ENCODE measurements at places on chromosomes 3 and 15. TPM values are rescaled to one million over a fixed set of nuclear protein-coding genes. Genes with fewer than 3 reads are reported as not detected.

GRCh38 chr15:81113204-81113657 lies 20.8 kb upstream of the CFAP161 start:
- no peak for DNase-seq

- DNase-seq = no peak
These were observed 200.9 kb upstream of the ZPLD1 start for GRCh38 chr3:102233881-102234280.

DNA sequence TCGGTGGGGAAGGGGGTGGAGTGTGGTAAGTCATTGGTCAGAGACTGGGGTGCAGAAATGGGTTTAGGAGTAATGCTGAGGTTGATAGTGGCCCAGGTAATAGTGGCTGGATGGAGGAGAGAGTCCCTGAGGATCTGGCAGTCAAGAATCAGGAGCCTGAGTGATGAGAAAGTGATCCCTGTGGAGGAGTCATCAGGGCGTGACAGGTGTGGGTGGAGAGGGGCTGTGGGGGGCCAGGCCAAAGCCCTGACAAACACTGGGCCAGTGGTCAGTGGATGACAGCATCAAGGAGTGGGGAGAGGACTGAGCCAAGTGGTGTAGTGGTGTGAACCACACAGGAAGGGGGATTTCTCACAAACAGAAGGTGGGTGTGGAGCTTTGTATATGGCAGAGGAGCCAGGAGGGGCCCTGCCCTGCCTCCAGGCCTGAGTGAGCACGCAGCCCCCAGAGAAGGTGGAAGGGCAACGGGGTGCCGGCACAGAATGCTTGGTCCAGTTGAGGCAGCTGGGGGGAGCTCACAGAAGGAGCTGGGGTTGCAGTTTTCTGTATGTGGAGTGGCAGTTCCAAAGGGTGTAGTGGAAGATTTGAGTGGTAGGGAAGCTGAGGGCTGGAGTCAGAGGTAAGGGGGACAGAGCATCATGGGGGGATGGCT lies 77.1 kb downstream of the SPSB4 start:
- no peak for DNase-seq

DNA sequence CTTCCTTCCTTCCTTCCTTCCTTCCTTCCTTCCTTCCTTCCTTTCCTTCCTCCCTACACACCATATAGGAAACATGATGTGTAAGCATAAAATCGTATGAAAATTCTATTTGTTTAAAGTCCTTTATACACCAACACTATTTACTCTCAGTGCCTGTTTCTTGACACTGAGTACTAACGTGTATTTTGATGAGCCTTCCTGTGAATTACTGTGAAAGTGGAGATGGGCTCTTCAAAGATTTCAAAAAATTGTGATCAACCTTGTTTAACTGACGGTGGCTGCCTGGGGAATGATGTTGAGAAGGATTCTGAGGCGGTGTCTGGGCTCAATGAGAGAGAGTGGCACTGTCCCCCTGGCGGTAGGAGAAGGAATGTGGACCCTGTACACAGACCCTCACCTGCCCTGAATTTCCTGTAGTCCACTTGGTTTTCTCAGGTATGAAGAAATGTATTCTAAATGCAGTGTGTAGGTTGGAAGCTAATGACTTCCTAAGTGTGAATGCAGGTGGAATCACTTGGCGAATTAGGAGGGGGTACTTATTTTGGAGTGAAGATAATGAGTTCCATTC lies 237.9 kb downstream of the GAP43 start:
- no peak for DNase-seq

DNA sequence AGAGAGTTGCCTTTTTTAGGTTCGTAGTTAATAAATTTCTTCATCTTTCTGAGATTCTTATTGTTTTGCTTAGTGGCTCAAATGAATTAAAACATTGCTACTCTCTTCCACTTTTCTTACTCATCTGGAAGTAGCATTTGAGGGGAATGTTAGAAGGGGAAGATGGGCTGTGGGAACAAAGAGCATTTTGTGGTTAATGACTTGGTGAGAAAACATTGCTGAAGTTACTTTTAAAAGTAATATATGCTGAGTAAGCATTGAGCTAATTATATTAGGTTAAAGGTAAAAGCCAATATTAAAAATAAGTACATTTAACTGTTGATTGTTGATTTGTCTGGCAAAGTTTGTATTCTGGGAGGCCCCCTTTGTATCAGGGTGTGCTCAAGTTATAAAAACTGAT lies 5.7 kb downstream of the MORF4L1 start:
- no peak for DNase-seq

- DNase-seq = no peak
These were observed 87.0 kb downstream of the ANP32A start for GRCh38 chr15:68733666-68734065.

AHSG gene
- polyA plus RNA-seq = 0.26 TPM

OIP5 gene
- polyA plus RNA-seq = 15.7 TPM

- no peak for DNase-seq
These were observed 207.9 kb downstream of the LPP start for GRCh38 chr3:188361888-188362287.

GRCh38 chr3:55474213-55474632 lies 12.9 kb downstream of the WNT5A start:
- no peak for DNase-seq

DNA sequence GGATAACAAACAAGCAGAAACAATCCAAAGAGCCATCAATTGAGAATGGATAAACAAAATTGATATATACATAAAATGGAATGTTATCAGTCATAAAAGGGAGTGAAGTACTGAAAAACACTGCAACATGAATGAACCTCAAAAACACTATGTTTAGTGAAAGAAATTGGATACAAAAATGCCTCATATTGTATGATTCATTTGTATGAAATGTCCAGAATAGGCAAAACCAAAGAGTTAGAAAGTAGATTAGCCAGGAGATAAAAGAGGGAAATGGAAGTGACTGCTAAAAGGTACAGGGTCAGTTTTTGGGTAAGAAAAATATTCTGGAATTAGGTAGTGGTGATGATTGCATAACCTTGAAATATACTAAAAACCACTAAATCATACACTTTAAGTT lies 9.8 kb upstream of the SLC25A36 start:
- DNase-seq = peak; percentile 26

GRCh38 chr15:94383706-94384105 lies 152.3 kb downstream of the MCTP2 start:
- DNase-seq = peak; percentile 16

MESP1 gene
- polyA plus RNA-seq = 0.47 TPM

ZWILCH gene
- polyA plus RNA-seq = 14.5 TPM

ARHGEF26 gene
- 1.4 TPM for polyA plus RNA-seq

SH2D7 gene
- polyA plus RNA-seq = not detected

DNA sequence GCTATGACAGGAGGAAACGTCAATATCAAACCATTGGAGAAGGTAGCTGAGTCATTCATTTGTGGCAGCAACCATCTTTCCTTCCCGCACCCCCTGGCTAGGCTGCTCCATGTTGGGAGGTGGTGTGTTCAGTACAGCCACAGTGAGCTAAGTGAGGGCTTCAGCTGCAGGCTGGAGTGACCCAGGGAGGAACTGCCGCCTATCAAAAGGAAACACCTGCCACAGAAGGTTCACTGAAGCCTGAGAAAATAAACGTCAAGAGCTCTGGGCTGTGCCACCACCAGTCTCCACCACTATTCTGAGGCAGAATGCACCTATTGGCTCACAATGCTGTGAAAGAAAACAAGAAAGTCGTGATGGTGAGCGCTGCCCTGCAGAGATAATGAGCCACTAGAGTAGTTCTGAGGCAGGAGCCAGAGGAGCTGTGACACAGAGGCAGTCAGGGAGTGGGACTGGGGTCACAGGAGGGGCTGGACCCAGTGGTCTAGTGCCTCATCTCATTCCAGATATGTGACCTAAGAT lies 34.8 kb upstream of the CD47 start:
- DNase-seq = no peak

- DNase-seq = no peak
These were observed 29.7 kb downstream of the ATP6V1A start for GRCh38 chr3:113776564-113776963.

LYZL4 gene
- not detected for polyA plus RNA-seq

VPS33B gene
- 14.8 TPM for polyA plus RNA-seq

ZBED2 gene
- polyA plus RNA-seq = 93.0 TPM

GRCh38 chr3:193779933-193780332 lies 186.9 kb downstream of the OPA1 start:
- no peak for DNase-seq

SLC15A2 gene
- polyA plus RNA-seq = 0.76 TPM

DNA sequence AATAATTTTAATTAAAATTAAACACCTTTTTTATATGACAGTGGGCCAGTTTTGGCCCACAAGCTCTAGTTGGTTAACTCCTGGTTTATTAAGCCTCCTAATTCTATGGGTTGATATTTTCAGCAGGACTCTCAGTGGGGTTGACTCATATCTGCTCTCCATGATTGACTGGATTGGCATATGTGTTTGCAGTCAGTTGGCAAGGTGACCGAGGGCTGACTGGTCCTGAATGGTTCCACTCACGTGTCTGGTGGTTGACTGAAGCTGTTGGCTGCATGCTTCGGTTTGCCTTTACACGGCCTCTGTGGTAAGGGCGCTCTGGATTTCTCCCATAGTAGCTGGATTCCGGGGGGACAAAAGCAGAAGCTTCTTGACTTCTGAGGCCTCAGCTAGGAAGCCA lies 65.3 kb upstream of the ZNF280D start:
- DNase-seq = no peak

- no peak for DNase-seq
These were observed 10.3 kb upstream of the NRROS start for GRCh38 chr3:196629228-196629627.

GRCh38 chr15:85515212-85515611 lies 134.8 kb downstream of the AKAP13 start:
- DNase-seq = no peak

- DNase-seq = no peak
These were observed 19.8 kb downstream of the CHCHD6 start for GRCh38 chr3:126723801-126724200.

- DNase-seq = peak; percentile 39
These were observed 202.8 kb downstream of the SV2B start for GRCh38 chr15:91302588-91303439.

GRCh38 chr3:36013425-36013824 lies 366.9 kb upstream of the STAC start:
- DNase-seq = no peak

HAPLN3 gene
- polyA plus RNA-seq = 6.2 TPM

DNA sequence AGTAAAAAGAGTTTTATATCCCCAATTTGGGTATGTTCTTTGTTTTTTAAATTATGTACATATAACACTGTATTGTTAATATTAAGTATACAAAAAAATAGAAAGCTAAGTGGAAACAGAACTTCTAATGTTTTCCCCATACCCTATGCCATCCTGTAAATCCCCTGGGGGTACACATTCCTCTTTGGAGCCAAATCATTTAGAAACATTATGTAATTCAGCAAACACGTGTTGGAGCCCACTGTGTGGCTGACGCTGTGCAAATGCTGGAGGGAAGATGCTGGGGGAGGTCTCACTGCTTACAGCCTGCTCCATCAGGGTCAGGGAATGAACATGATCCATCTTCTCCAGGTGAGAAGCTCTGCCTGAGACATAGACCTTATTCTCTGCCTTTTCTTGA lies 52.8 kb downstream of the CRTC3 start:
- DNase-seq = no peak

GRCh38 chr15:49621887-49622286 lies 1.0 kb downstream of the DTWD1 start:
- DNase-seq = no peak

- DNase-seq = no peak
These were observed 7.0 kb downstream of the CEP152 start for GRCh38 chr15:48803877-48804276.

DNA sequence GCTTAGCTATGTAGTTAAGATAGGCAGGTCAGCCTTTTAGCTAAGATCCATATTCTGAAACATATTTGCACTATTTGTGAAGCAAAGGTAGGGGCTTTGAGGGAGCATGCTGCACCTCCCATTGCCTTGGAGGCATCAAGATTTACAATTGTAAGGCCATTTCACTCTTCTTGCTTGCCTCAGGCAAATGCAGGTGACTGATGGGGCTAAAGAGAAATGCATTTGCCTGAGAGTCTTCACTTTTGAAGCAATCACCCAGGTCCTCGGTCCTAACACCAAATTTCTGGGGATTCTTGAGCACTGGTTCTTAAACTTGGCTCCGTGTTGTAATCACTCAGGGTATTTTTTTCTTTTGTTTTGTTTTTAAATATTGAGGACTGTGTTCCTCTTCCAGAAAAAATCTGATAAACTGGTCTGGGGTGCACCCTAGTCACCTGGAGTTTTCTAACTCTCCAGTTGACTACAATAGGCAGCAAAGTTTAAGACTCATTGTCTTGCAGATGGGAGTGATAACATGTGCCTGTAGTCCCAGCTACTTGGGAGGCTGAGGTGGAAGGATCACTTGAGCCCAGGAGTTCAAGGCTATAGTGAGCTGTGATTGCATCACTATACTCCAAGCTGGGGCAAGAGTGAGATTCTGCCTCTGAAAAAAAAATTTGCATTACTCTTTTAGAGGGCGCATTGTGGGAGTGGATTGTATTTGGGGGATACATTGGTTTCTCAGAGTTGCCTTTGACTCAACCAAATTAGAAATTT lies 68.1 kb downstream of the EOMES start:
- no peak for DNase-seq

DNA sequence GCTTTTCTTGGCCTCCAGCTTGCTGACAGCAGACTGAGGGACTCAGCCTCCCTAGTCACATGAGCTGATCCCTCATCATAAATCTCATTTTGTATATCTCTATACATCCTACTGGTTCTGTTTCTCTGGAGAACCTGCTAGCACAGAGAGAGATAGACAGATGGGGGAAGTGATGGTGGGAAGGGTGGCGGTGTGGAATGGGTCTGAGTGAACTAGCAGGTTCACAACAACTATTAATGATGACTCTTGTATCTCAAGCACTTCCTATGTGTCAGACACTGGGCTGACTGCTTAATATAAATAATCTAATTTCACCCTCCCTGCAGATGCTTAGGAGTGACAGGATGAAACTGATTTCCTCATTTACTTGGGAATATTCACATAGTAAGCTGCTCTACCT lies 106.9 kb upstream of the TLE3 start:
- DNase-seq = no peak

DNA sequence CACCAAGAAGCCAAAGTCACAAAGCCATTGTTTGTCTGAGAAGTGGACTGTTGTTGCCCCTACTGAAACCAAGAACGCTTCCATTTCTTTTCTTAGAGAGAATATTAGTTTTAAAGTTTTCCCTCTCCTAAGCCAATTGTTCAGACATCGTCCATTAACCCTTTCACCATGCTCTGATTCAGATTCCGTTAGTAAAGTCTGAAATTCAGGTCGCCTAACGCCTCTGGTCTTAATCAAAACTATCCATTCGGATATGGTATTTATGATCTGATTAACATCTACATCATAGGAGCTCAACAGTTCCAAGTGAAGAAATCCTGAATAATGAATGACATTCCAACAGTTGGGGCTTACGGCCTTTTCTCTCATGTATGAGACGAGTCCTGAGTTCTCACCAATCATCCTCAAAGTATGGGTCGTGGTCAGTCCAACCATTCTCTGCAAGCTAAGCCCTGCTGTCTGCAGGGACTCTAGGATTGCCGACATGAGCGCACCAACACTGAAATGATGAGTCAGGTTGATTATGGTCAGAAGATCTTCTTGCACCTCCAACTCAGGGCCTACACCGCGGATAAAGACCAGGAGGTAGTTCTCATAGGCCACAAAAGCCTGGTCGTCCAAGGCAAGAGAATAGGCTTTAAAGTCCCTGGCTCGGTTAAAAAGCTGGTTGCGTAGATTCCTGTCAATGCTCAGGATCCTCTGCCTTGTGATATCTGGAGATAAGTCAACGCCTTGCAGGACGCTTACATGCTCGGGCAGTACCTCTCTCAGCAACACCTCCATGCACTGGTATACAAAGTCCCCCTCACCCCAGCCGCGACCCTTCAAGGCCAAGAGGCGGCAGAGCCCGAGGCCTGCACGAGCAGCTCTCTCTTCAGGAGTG lies 767 bp downstream of the EPM2AIP1 start:
- peak; percentile 61 for DNase-seq

LRRIQ4 gene
- polyA plus RNA-seq = not detected

HHLA2 gene
- polyA plus RNA-seq = not detected
